ENCODE measurements at places on chromosomes 13 and 19.
A peak's percentile ranks its signal among the peaks of the same experiment; 100 is the strongest.

DNA sequence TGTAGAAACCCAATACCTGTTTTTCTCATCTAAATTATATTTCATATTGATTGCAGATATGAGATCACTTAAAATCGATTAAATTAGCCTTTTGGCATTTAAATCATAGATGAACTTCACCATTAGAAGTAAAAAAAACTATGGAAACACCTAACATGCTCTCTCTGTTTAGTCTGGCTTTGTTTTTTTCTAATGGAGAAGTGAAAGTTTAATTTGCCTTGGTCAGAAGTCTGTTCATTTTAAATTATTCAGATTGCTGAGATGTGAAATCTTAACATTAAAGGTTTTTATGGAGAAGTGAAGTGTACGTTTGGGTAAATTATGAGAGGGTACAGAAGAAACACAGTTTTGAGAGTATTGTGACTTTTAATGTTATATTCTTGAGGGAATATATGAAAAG lies 6.7 kb downstream of the SUGT1 start:
- no peak for DNase-seq

DNA sequence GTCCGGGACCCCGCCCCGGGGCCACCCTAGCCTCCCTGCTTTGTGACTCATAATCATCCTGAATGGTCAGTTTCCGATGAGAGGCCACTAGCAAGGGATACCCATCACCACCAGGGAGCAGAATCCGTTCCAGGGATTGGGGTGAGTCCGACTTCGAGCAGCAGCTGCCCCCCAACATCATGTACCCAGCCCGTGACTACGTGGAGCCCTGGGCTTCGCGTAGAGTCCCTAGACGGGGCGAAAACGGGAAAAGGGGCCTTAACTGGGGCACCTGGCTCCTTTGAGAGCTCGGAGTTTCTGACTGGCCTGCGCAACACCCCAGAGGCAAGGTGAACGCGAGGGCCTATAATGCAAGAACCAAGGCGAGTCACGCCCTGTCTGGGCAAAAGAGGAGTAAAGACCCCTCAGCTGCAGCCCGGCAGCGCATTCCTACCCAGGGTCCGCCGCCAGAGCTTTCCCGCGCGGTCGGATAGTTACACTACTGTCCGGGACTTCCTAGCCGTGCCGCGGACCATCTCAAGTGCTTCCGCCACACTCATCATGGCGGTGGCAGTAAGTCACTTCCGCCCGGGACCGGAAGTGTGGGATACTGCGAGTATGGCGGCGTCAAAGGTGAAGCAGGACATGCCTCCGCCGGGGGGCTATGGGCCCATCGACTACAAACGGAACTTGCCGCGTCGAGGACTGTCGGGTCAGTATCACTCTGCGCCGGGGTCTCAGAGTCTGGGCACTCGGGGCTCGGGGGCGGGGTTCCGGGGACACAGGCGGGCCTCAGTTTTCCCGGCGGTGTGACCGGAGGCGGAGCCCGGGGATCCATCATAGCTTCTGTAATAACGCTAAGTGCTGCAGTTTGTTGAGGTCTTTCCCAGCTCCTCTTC lies at the start of gene NDUFA13:
Gene NDUFA13 (plus strand): TSS at position 584 of the 878 bp plus-strand sequence. CDS start 14 bp downstream, at position 598.
- peak; percentile 95 for DNase-seq

GRCh38 chr13:87671753-87672605 lies 808 bp downstream of the SLITRK5 start:
- DNase-seq, result peak; percentile 39

- peak; percentile 91 for DNase-seq
These were observed at the start of gene ZNF579 for GRCh38 chr19:55580628-55581144. ZNF579 (minus strand) TSS chr19:55580848; CDS start chr19:55579639, 1,209 bp downstream.

- peak; percentile 32 for DNase-seq
These were observed 371.9 kb downstream of the KCNRG start for GRCh38 chr13:50387051-50387581.

GRCh38 chr19:34502582-34503411 lies 21.2 kb downstream of the WTIP start:
- DNase-seq, result no peak

DNA sequence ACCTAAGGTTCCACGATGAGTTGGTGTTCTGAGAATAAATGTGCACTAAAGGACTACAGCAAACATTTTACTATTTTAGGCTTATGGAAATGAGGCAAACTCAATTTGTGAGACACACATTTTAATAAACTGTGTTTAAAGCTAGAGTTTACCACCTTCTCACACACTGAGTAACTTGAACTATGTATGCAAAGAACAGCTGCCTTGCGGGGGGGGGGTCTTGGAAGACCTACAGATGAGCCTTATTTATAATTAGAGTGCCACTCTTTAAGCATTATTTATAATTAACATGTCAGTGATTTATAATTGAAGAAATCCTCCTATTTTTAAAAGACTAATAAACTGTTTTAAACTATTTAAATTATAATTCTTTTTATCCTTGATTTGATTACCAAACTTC lies 300.4 kb downstream of the DLEU7 start:
- DNase-seq, result no peak

GRCh38 chr13:50081679-50082425 lies 66.6 kb downstream of the KCNRG start:
- DNase-seq, result peak; percentile 99

DNA sequence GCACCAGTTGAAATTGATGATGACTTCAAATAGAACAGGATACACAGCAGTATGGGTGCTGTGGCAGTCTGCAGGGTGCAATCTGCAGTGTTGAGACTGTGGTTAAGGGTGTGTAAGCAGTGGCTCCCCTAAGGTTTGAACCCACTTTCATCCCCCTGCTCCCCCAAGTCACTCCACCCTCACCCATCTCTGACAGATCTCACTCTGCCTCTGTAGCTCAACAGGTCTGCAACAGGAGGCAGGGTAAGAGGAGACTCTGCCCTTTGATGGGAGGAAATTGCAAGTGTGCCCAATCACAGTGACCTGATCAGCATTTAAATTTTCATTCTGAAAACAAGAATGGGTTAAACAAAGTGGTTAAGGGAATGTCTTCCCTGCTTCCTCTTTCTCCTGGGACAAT lies 92.4 kb downstream of the DCT start:
- DNase-seq, result no peak

DNA sequence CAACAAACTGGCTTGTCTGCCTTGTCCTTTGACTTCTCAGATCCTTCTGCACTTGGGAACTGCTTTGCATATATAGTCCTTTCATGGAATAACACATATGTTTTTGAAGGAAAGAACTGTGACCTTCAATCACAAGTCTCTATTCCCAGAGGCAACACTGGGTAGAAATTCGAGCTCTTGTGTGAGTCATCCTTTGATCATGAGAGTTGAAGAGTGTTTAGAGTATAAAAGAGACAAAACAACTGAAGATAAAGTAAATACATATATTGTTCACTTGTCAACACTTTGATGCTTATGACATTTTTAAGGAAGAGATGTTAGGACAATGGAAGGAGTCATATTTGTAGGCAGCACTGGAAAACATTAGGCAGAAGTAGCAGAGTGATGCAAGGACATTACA lies 5.2 kb upstream of the OR7A5 start:
- DNase-seq, result no peak

GRCh38 chr13:42275098-42275471 lies 3.1 kb downstream of the AKAP11 start:
- peak; percentile 71 for DNase-seq

DNA sequence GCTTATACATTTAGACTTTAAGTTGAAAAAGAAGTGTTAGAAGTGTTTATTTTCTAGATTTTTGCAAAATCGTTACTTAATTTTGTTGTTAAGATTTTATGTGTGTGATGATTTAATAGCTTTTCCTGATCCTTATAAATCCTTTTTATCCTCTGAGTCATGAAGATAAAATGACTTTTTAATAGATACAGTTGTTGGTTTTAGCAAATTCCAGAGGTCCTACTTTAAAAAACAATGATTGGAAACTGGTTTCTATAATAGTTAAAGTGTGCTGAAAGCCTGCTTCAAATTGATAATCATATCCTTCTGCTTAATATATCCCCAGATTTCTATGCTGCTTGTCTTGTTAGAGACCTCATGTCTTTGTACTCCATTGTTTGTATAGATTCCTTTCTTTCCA lies 39.0 kb downstream of the RNASEH2B start:
- DNase-seq, result no peak

DNA sequence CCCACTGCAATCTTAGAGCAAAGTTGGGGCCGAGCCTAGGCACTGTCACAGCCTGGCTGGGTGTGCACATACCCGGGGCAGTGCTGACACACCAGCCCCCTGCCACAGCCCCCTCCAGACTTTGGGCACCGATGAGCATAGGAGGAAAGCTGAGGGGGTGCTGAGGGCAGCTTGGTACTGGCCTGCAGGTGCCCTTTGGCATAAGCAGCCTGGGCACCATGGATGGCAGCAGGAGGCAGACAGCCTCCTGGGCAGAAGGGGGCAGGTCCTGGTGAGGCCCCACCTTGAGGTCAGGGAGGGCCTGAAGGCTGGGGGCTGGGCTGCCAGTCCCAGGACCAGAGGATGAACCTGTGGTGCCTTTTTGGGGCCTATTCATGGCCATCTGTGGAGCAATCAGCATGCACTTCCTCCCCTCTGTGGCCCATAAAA lies 8.2 kb downstream of the IGFL4 start:
- no peak for DNase-seq

DNA sequence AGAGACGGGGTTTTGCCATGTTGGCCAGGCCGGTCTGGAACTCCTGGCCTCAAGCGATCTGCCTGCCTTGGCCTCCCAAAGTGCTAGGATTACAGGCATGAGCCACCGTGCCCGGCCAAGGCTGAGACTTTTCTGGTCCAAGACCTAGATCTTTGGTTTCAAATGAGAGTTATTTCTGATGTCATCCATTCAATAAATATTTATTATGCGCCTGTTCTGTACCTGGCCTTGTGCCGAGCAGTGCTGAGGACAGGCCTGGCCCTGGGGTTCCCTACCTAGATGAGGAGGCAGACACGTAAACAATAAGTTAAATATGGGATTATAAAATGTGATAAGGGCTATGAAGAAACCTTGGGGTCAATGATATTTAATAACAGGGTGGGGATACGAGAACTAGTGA lies 4.5 kb downstream of the RELB start:
- no peak for DNase-seq

GRCh38 chr19:618247-618619 lies 15.1 kb downstream of the POLRMT start:
- DNase-seq, result no peak

DNA sequence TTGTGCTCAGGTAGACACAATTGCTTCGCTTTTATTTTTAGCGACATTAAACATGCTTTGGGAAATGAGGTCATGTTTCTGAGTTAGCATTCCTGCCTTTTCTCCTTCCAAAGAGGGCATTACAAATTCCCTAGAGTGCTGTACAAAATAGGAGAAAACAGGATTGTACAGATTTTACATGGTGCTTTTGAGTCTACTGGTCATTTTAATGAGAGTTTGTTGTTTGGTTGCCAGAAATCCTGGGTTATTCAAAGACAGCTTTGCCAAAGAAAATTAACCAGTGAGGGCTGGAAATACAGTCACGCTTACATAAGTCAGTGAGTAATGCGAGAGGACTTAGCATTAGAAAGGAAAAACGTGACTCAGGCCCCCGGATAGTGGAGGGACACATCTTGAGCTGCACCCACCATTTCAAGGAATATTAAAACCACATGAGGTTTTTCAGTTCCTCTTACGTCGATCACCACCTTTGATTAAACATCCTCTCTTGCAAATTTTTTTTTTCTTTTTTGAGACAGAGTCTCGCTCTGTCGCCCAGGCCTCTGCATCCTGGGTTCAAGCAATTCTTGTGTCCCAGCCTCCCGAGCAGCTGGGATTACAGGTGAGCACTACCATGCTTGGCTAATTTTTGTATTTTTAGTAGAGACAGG lies 55.4 kb downstream of the SACS start:
- peak; percentile 84 for DNase-seq

DNA sequence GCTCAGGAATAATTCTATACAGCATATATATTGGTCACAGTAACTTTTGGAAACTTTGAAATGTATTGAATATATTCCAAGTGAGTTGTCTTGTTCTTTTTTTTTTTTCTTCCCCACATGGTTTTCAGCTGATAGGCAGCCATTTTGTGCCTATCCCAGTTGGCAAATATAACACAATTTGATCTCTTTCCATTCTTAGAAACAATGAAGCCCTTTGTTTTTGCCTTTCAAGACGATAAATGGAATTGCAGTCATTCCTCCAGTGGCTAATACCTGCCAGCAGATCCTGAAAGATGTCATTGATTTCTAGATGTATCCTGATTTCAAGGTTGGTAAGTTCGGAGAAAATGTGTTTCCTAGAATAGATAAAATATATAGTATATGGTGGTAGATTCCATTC lies 951.1 kb upstream of the SLC10A2 start:
- DNase-seq, result no peak

DNA sequence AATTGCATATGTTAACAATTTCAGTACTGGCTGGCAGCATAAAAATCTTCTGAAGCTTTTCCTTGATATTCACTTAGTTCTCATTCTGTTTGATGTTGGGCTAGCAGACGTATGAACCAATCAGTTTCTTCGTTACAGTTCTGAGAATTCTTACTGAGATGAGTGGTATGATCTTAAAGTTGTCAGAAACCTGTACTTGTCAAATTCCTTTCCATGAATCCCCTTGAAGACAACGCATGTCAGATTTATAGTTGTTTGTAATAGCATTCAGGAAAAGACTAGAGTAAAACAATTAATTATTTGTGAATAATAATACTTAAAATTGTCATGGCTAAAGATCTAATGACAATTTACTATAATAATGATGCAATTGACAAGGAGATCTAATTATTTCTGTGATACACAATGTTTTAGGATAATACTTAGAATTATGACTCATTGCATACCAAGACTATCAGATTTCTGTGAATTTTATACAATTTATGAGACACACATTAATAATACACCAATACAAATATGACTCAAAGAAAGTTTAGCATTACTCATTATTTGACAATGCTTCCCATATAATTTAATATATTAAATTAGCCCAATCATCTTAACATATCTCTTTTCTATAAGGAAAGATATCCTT lies 447.2 kb downstream of the RFC3 start:
- no peak for DNase-seq

DNA sequence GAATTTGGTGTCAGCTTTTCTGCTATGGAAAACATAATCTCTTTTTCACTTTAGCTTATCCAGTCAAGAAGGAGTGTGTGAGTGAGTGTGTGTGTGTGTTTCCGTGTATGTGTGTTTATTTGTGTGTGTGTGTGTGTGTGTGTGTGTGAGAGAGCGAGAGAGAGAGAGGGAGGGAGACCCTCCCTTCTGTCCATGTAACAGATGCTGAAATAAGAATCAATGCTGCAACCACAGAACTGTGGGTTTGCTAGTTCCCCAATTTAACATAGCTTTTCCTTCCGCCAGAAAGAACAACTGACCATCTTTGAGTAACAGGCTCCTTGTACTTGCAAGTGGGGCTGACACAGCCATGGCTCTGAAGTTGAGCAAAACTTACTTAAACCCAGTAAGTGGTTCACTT lies 5.2 kb downstream of the LCP1 start:
- peak; percentile 97 for DNase-seq

All from KBM-7 (cell line).